ENCODE measurements at places on chromosomes 6 and 20.

GRCh38 chr6:27514906-27515495, 42.1 kb upstream of the ZNF184 start:
- no peak for DNase-seq

GRCh38 chr6:143271024-143271423, 179.5 kb downstream of the ADAT2 start:
- DNase-seq = no peak

DNA sequence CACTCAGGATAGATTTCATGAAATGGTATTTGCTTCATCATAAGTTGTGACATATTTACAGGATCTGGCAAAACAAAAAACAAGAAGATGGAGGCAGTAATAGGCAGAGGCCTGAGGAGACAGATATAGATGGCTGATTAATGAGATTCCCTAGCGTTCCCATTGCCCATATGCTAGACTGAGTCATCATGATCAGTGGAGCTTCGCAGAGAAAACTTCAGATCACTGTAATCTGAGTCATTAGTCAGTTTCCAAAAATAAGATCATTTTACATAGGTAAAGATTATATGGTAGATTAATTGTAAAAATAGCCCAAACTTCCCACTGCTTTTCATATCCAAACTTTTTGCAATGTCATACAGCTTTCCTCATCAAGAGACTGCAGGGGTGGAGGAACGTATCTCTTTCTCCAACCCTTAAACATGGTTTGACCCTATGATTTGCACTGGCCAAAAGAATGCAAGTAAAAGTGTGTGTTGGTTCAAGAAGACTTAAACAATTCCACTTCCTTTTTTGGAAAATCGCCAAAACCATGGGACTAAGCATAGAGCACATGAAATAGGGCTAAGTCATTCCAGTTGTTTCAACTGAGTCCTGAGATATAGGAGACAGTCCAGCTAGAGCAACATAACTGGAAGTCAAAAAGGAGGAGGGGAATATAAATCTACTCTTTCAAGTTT, 626.0 kb downstream of the RNF144B start:
- DNase-seq = no peak

DNA sequence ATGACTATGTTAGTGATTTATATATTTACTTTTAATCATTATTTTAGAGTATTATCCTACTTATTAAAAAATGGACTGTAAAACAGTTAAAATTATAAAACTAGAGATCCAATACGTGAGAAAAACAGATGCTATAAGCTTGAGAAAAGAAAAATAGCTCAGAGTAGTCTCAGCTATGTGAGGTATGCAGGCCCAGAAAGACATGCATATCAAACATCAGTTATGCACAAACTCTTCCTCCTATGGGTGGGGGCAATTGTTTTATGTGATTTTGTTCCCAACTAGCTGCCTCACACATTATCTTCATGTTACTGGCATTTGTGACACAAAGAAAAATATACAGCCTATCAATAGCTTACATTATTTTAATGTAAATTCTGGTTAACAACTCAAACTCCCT, 28.8 kb downstream of the RARS2 start:
- DNase-seq = no peak

DNA sequence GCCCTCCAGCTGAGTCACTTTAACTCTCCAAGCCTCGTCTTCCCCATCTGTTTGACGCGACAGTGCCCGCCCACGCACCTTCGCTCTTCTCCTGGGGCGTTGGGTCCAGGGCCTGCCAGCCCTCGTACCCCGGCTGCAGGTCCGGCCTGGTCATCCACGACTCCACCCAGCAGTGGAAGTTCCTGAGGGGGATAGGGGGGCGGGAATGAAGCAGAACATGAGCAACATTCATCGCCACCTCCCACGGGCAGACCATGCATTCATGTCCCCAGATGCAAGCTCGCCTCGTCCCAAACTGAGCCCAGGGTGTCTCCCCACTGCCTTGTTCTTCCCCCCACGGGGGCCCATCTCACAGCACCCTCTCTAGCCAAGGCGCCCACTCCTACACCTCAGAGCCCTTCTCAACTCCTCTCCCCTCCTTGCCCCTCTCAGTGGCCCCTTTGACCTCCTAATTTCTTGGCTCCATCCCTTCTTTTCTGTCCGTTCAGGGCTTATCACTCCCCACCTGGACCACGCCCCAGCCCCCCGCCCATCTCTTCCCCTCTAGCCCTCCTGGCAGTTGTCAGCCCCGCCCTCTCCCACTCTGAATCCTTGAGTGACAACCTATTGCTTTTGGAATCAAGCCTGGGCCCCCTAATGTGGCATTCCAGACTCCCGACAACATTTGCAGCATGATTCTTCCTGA, 23.7 kb downstream of the TGM2 start:
- DNase-seq = no peak

DNA sequence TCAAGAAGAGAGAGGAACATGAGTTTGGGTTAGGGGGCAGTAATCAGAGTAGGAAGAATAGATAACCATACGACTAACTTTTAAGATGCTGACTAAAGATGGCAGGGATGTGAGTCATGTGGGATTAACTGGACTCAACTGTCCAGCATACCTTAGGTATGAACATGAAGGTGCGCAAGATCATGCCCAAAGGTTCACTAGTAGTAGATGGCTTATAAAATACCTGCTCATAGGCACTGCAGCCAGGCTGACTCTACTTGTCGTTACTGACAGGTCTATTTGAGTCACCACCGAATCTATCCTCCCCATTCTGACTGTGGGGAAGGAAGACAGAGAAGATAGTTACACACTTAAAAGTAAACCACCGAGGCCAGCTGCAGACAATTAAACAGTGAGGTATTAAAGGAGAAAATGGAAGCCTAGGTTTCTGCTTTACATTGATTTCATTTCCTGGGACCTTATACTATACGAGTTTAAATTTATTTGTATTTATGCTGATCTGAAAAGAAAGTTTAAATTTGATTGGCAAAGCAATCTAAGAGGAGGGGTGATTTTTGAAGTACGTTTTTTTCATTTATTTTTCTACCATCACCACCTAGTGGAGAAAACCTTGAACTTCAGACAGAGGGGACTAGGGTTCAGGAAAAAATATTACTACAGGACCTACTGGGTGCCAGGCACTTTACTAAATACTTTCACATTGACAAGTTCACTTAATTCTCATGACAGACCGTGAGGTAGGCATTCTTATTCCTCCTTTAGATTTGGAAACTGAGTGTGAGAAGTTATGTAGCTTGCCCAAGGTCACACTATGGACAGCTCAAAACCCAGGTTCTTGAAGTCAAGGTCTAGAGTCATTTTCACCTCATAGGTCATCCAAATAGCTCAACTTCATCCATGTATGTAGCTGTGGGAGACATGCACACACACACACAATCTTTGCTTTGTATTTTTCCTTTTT, 4.0 kb upstream of the WRNIP1 start:
- DNase-seq = no peak

GRCh38 chr6:166739976-166740318, 112.9 kb upstream of the RPS6KA2 start:
- DNase-seq = no peak

- no peak for DNase-seq
Observed at GRCh38 chr20:46960536-46960935, 65.9 kb downstream of the EYA2 start.

DNA sequence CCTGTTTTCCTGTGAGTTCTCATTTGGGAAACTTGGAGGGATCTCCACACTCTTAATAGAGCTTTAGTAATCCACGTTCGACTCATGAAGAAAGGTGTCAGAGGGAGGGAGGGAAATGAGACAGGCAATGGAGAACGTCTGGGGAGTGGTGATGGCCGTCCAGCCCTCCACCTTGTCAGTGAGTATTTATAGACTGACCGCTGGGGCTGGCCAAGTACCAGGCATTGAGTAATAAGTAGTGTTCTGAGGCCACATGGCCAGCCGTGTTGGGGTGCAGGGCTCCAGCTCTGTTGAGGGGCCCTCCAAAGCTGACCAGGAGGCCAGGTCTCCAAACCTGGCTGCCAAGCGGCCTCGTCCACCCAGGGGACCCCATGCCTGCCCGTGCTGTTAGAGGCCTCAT, 11.3 kb upstream of the DSN1 start:
- no peak for DNase-seq

GRCh38 chr6:34273242-34273805, 24.5 kb upstream of the SMIM29 start:
- no peak for DNase-seq

GRCh38 chr20:43068482-43068881, 121.2 kb downstream of the PTPRT start:
- DNase-seq = no peak

- no peak for DNase-seq
Observed at GRCh38 chr6:165721356-165721755, 58.3 kb upstream of the PDE10A start.

GRCh38 chr6:9851541-9852380, 563.1 kb downstream of the TFAP2A start:
- DNase-seq = no peak

GRCh38 chr20:47300071-47300470, 56.4 kb downstream of the ZMYND8 start:
- no peak for DNase-seq

DNA sequence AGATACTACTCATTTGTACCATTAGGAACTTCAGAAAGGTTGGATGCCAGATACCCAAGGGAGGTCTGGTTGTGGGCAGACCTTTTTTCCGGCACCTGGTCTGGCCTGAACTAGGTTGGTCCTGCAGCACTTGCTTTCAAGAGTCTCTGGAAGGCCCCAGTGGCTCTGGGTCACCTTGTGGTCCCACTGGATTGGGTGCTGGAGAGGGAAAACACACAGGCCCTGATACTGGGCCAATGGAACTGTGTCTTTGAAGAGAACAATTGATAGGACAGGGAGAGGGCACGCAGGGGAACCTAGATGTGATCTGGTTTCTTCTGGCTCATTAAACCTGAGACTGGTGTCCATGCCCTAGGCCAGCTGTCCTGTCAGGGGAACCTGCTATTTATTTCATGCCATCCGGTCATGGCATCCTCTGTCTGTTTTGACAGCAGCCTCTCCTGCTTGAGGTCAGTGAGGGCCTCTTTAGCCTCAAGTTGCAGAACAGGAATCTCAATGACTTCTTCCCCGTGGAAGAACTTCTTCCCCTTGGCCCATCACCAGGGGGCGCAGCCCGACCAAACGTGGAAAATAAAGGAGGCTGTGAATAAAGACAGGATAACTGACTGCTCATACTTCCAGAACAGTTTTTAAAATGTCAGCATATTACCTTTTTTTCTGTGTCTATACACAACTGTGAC, 25.0 kb downstream of the TAF8 start:
- DNase-seq = no peak

DNA sequence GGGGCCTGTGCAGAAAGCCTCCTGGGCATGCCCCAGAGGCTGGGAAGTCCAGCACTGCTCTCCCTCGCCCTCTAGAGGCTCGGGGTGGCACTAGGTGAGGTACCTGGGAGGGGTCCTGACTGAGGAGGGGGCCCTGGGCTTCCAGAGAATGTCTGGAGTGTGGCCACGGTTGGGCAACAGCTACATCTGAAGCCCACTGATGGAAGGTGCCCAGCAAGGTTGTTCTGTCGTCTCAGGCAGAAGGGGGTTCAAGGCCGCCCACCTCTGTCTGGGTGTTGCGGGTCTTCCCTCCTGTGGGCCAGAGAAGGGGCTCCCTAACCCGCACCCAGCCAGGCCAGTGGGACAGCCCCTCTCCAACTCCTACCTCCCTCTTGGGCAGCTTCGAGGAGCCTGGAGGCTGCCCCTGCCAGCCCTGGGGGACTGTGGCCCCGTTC, 11.4 kb upstream of the VEGFA start:
- DNase-seq = no peak

DNA sequence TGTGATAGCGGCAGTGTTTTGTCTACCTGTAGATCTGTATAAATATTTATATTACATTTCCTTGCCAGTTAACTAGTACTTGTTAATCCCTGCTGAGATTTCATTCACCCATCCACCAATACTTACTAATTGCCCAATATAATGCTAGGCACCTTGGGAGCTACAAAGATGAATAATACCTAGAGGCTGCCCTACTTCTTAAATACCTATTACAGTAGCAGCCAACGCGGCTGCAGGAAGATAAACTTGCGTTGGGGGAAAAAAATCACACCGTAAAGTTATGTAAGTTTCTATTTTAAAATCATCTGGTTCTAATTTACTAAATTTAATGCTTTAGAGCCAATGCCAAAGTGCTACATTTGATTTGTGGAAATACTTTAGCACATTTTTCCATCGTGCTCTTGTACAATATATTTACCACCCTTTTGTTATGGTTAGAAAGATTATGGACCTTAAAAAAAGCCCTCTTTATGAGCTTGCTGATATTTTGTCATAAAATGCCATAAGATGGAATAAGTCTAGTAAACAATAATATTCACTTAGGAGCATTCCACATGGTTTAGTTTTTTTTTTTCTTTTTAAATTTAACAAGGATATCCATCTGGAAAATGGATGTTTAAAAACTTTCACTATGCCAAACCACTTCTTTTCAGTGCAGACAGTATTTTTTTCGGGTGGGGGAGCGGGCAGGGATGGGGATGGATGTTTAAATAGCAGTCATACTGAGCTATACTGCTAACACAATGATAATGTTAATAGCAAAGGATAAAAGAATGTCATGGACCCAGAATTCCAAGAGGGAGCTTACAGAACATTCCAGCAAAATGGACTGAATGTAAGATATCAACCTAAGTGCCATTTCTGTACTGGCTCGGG, 13.2 kb upstream of the NEDD9 start:
- DNase-seq = no peak

DNA sequence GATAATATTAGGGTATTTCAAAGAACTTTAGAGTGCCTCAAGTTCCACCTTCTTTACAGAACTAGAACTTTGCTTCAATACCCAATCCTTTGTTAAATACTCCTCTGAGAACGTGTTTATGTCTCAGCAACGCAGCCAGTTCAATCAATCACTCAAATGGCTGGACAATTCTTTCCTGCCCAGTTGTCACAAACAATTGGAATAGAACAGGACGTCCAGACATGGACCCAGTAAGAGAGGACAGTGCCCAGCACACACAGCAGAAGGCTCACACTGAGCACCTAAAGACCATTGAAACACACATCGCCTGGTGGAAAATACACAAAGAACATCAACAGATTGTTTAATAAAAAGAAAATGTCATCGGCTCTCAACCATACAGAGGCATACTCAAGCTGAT, 140.6 kb downstream of the TTLL2 start:
- no peak for DNase-seq

GRCh38 chr6:39901116-39901655, 33.1 kb downstream of the MOCS1 start:
- no peak for DNase-seq

DNA sequence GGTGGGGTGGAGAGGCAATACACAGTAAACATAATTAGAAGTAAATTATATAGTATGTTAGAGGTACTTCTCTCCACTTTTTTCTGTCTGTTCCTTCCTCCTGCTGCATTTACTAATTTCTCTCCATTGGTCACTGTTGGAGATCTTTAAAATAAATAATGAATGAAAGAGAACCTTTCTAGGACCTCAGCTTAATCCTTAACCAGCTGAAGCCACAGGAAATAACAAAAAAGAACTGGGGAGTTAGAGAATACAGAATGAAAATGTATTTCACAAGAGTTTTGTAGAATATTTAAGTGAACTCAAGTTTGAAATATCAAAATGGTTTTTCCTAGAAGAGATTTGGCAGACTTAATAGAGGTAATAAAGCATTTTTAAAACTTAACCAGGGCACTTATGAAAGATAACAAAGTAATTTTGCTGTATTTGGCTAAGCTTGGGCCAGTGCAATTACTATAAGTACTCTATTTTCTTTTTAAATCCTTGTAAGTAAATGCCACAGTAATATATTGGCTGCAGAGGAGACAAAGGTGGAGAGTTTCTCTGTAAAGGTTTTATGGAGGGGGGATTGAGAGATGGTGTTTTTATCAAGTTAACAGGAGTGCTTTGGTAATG, 405.0 kb downstream of the CDKAL1 start:
- DNase-seq = no peak

- no peak for DNase-seq
Observed at GRCh38 chr6:166655251-166655650, 28.2 kb upstream of the RPS6KA2 start.

Data from T-helper 17 cell (primary cell).